Body of pancreas (tissue), 4 donors: ENCODE measurements at places on chromosomes 13 and 19.

DNA sequence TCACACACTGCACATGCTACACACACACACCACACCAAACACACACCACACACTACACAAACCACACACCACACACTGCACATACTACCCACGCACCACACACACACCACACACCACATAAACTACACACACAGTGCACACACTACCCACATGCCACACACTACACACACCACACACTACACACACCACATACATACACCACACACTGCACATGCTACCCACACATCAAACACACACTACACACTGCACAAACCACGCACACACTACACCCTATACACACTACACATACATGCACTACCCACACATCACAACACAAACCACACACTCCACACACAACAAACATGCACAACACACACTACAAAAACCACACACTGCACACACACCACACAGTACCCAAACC lies 6.0 kb downstream of the MAG start:
- no peak for DNase-seq

DNA sequence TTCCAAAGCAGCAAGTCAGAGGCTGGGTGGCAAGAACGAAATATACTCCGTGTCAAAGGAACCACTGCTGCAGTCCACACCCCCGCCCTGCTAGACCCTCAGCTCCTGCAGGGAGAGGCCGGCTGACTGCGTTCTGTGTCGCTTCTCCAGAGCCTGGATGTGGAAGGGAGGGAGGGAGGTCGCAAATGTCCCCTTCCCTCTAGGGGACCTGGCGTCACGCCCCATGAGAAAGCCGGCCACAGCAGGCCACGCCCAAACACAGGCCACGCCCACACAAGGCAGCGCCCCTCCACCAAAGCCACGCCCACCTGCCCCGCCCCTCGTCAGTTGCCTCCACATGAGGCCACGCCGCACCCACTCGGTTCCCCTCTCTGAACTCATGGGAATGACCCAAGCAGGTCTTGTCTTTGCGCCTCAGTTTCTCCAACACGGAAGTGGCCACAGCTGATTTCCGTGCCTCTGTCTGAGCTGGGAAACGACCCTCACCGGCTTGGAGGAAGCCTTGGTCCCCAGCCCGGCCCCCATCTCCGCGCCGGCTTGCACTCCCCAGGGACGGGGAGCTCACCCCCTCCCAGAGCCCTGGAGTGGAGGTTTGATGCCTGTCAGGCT lies 38.4 kb upstream of the TCF3 start:
- DNase-seq, result no peak

DNA sequence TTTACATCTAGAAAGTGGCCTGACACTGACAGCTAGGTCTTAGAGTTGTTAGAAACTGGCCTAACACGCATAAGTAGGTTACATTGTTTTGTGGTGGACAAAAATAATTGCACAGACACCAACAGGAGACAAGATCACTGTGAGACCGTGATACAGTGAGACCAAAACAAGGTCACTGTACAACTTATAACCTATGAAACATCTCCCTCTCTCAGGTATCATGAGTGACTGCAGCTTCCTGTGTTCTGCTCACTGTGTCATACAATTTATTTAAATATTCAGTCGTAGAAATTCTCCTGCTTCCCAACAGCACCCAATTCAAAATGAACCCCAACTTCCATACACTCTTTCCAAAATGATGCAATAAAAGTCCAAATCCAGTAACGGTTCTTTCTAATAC lies 2165.2 kb downstream of the PCDH9 start:
- no peak for DNase-seq

DNA sequence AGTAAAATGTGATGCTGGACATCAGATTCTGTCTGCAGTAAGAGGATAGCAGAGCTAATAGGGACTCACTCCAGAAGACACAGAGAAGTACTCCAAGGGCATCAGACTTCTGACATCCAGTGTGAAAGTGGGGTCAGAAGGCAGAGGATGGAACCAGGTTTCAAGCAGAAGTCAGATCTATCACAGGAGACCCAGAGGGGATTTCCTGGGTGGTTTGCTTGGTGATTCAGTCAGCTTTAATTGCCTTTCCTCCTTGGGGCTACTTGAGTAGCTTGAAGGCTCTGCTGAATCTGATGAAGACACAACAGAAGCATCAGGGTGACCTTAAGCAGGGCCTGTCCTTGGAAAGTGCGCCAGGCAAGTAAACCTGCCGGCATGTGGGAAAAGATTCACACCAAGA lies 300.6 kb downstream of the COG6 start:
- DNase-seq, result no peak

DNA sequence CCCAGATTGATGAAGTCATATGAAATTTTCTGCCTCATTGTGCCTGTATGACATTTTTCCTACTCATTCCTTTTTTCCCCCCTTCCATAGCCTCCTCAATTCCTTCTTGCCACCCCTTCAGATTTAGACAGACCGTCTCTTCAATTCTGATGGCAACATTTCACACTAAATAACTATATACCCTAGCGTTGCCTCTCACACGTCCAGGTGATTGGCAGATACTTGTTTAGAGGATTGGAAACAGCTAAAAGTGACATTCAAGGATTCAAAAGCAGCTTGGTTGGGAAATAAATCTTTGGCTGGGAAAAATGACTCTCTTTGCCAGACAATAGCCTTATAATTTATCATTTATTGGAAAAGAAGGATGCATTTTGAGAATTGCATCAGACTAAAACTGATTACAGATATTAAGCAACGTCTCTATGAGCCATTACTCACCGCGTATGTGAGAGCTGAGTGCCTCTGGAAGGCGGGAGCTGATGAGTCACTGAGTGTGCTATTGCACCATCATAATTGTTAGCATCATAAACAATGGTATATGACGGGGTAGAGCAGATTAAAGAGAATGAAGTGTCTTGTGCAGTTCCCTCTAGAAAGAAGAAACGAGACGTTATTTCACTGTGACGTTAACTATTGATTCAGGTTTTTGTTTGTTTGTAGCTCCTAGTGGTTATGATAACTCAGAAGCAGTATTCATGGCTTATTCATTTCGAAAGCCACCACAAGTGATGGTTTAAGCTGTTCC lies 61.1 kb upstream of the FAM216B start:
- peak; percentile 73 for DNase-seq
